Renal pelvis (tissue), 12 donors: ENCODE measurements at places on chromosomes 5 and 9.

DNA sequence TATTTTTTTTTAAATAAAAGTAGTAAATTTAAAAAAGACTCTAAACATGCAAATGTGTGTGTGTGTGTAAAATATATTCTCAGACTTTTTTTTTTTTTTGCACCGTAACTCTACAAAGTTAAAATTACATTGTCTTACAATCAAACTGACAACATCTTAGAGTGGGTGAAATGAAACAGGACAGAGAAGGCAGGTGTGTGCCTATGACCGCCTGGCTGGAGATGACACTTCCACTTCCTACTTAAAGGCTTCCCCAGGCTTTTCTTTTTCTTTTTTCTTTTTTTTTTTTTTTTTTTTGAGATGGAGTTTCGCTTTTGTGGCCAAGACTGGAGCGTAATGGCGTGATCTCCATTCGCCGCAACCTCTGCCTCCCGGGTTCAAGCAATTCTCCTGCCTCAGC is 2.7 kb upstream of the AK1 start:
- DNase-seq: no peak

- DNase-seq: no peak
Observed at GRCh38 chr5:100709771-100710170, 174.6 kb downstream of the FAM174A start.

DNA sequence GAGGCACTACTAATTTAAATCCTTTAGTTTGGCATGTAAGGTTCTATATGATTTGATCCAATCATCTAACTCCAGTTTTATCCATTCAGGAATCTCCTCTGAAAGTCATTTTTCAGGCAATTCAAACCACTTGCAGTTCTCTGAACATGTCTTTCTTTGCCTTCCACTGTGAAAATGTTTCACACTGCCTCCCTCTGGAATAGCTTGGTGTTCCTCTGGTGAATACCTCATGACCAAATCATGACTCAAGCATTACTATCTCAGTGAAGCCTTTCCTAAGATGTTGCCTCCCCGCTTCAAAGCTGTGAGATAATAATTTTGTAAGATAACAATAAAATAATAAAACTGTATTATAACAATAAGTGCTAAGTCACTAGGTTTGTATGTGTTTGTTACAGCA is 981.1 kb downstream of the DTWD2 start:
- no peak for DNase-seq

GRCh38 chr5:166883016-166883415 is 1408.4 kb upstream of the WWC1 start:
- DNase-seq: no peak

DNA sequence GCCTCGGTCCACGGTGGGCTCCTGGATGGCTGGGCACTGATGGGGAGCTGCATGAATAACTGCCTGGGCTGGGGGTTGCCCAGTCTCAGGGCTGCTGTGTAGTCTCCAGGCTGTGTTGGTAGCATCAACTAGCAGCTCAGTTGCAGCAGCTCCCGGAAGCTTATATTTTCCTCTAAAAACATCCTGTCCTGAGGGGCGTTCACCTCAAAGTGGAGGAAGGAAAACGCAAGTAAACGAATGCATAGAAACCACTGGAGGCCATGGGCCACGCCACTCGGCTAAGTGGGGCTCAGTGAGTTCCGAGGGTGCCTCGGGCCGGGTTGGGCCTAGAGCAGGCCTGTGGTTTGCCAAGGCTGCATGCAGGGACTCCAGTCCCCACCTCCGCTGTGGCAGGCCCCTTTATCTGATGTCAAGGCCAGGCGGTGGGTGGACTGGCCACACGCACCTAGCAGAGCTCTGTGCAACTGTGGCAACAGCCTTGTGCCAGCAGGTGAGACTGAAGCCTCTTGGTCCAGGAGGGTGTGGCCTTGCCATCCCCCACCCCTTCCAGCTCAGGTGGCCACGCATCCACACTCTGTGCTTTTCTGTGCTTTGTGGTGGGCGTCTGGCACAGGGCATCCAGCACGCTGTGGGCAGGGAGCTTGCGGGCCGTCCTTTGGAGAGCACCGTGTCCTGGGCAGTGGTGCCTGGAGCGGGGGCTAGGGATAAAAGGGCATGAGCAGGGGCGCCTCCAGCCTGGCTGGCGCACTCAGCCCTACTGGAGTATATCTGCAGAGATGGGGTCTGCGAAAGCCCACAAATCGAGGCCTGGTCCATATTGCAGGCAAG is 15.1 kb downstream of the TCF7 start:
- DNase-seq: no peak

DNA sequence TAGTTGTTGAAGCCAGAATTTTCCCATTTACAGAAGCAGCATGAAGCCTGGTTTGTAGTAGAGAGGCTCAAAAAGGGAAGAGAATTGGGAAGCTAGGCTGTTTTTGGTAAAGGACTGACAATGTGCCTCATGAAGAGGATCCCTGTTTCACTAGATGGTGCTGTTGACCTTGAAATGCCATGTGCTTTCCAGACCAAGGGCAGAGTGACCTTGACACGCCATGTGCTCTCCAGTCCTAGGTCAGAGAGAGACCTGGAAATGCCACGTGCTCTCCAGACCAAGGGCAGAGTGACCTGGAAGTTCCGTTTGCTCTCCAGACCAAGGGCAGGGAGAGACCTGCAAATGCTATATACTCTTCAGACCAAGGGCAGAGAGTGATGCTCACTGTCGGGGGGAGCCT is 32.0 kb downstream of the UNC13B start:
- DNase-seq: no peak

DNA sequence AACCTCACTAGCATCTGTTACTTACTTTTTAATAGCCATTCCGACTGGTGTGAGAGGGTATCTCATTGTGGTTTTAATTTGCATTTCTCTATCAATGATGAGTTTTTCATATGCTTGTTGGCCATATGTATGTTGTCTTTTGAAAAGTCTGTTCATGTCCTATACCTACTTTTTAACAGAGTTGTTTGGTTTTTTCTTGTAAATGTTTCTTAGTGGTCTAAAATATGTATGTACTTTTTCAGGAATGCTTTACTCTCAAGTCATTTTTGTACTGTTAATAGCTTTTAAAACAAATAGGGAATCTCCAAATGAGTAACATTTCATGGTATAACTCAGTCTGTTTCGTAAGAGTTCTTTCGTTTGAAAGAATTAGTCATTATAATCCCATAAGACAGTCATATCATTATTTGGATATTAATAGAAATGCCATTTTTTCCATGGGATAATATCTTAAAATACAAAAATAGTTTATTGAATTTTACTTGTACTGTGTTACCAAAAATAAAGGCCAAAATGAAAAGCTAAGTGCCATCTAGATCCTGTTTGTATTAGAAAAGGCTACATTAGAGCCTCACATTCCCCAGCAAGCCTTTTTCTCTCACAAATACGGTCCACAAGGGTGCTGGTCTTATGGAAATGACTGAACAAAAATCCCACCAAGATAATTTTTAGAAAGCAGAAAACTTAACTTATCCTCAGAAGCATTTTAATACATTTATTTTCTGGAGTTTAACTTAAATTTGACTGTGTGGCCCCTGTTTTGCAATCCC is 247.7 kb downstream of the PJA2 start:
- DNase-seq: no peak

DNA sequence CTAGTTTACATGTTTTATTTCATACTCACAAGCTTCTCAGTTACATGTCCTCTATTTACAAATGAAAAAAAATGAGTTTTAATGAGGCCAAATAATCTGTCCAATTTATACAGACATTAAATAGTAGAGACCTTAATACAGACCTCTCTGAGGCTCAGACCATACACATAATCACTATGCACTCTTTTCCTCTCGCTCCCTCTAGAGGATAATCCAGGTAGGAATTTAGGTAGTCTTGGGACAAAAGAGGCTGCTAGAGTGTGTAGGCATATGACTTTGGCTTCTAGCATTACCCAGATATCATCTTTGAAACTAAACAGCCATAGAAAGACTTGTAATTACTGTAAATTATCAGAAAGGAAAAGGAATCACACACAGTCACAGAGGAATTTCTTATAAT is 444.7 kb downstream of the HINT1 start:
- peak; percentile 30 for DNase-seq

DNA sequence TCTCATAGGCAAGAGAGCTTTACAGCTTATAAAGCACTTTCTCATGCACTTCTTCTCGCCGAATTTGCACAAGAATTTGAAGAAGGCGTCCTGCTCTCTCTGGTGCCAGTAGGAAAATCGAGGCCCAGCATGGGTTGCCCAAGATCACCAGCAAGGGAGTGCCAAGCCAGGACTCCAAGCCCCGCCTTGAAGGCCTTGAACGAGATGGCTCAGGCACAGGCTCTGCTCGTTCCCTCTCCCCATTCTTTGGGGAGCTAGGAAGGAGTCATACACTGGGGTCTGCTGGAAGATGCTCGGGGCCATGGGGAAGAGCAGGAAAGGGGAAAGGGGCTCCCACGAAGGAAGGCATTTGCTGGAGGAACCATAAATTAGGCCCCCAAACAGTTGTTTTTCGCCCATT is 46.7 kb downstream of the PAX5 start:
- no peak for DNase-seq

DNA sequence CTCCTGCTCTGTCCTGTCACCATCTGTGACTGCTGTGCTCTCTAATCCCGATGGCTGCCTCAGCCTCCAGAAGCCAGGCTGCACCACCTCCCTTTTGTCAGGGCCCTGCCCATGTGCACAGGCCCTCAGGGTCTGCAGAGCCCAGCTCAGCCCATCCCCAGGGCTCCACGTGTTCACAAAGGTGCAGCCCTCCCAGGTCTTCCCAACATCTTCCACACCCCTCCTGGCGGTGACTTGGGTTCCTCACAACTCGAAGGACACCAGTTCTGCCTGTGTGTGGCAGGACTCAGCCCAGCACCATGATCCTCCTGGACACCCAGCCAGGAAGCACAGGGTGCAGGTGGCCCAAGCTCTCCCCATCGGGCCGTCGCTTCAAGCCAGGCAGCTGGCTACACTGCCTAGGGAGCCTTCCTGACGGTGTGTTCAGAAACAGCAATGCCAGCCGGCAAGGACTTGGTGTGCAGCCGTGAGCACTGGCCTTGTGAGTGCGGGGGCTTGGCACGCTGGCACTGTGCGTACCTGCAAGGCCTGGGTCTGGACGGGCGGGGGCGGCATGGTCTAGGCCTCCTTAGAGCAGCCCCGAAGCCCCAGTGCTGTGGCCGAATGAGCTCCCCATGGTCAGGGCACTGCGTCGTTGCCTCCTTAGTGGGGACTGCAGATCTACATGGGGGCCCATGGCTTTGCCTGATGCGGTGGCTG is 96.1 kb downstream of the MRPL36 start:
- DNase-seq: no peak

- DNase-seq: no peak
Observed at GRCh38 chr9:114745879-114746550, 59.8 kb downstream of the TNFSF15 start.

- no peak for DNase-seq
Observed at GRCh38 chr9:21153336-21154017, 11.8 kb upstream of the IFNW1 start.
